T1000 (cell line): ENCODE measurements at places on chromosomes 5 and 9.

DNA sequence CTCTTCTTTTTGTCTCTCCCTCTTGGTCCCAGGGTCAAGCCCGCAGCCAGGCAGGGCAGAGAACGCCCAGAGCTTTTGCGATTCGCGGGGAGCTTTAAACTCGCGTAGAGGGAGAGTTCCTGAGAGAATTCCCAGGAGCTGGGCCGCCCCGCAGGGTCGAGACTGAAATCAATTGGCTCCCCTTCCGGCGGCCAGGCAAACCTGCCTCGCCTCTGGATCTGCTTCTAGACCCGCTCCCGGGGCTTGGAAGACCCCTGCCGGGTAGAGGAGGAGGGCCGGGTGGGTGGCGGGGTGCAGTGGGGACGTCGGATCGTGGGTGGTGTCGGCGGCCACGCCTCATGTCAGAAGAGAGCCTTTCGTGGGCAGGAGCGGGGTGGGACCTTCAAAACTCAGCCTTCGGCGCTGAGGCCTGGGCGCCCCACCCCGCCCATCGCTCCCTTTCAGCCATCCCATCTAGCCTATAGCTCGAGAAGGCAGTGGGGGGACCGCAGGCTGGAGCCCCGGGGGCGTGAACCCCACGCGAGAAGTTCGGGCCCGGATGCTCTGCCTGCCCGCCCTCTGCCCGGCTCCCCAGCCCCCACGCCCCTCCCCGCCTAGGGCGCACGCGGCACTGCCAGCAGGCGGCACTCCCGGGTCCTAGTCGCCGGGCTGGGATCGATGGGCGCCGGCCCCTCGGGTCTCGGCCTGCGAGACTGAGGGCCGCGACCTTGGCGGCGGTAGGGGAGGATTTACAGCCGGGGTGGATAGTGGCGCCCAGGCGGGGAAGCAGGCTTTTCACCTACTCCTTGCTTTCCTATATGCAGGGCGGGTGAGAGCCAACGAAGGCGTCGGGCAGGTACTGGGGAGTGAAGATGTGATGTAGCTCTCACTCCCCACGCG lies 6.1 kb downstream of the PRDM6 start:
- DNase-seq = no peak

GRCh38 chr5:168796000-168796399 lies 216.8 kb upstream of the PANK3 start:
- DNase-seq = no peak

DNA sequence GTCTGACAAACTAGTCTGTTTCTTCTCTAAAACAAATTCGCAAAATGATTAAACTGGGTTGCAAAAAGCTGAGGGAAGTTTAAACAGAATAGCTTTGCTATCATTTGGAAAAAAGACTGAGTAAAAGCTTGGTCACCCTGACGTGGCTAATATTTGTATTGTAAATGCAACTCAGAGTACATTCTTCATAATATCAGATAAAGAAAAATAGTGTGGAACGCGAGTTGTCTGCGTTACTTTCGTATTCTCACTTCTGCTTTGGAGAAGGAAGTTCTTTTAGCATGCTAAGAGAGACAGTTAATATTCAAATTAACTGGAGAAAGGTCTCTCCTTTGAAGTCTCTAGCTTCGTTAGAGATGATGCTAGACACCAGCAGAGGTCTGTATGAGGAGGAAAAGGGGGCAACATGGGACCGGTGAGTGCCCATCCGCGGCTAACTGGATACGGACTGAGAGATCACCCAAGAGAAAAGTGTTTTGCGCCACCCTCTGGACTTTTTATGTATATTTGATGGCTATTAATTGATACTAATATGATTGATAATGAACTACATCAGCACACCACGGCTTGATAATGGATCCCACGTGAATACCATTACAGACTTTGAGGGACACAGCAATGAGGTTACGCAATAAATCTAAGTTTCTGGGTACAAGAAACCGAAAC lies 2.9 kb upstream of the CNTRL start:
- DNase-seq = no peak

DNA sequence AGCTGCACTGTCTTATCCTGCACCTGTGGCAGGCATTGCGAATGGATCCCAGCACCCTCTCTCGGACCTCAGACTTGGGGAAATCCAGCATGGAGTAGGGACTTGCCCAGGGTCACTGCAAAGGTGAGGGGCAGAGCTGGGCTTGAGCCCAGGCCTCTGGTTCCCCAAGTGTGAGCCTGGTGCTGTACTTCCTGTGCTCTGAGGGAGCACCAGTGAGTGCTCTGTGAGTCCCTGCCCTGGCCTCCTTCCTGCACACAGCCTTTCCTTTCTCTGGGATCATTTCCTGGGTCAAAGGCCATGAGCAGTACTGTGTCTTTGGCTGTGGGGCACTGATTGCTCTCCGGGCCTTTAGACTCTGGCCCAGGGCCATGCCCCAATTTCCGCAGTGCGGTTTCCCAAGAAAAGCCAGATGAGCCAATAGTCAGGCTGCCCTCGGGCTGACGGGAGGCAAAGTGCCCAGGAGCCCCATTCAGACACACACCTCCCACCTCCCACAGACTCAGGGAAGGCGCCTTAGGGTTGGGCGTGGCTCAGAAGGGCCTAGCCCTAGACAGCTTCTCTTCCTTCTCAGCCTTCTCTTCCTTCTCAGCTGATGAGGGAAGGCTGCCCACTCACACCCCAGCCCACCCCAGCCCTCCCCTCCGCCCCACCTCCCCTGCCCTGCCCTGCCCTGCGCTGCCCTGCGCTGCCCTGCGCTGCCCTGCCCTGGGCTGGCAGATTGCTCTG lies 23.3 kb upstream of the TRIM14 start:
- no peak for DNase-seq

DNA sequence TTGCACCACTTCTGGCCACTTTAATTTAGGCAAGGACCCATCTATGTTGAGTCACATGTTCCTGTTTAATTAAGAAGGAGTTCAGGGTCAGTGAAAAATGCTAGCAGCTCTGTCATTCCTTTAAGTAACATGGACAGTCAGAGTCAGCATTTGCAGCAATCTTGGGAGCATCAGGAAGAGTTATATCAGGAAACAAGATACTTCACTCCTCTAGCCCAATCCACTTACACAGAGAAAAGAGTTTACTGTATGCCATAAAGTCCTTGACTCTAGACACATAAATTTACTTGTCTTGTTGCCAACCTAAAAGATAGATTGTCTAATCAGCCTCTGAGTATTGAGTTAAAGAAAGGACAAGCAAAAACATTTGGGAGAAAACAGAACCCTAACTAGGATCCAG lies 266.7 kb downstream of the PJA2 start:
- no peak for DNase-seq

- DNase-seq = no peak
Measured at GRCh38 chr5:139061856-139062255, 136.3 kb downstream of the SIL1 start.

DNA sequence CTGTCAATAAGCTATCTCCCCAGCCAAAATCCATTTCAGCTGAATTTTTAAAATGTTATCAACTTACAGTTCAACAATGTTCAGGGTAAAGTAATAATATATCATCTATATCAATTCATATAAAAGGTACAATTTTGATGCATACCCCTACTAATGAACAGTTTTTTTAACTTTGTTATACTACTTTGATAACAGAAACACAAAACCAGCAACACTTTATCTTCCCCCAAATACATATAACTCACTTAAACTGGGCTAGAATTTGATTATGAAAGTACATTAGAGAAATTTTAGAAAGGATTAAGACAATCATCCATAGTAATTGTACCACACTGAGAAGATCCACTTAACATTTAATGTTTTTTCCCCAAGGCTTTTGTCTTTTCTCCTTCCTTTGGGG lies 5.1 kb downstream of the CDO1 start:
- DNase-seq = no peak

DNA sequence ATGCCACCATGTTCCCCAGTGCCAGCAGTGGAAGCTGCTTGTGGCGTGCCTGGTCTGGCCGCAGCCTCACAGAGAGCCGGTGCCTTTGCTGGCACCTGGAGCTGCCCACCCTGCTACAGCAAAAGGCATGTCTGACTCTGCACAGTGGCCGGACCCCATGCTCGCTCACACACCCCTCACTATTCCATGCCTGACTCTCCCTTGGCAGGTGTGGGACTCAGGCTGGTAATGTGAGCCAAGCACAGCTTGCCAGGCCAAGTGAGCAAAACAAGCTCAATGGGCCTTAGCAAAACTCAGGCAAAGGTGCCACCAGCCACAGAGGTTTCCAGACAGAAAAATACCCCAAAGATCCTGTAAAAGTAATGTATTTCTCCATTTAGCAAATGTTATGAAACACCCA lies 15.5 kb downstream of the GNA14 start:
- no peak for DNase-seq

GRCh38 chr5:153807801-153808200 lies 230.9 kb downstream of the FAM114A2 start:
- no peak for DNase-seq

- DNase-seq = no peak
Measured at GRCh38 chr9:102911185-102911584, 83.9 kb upstream of the CYLC2 start.

DNA sequence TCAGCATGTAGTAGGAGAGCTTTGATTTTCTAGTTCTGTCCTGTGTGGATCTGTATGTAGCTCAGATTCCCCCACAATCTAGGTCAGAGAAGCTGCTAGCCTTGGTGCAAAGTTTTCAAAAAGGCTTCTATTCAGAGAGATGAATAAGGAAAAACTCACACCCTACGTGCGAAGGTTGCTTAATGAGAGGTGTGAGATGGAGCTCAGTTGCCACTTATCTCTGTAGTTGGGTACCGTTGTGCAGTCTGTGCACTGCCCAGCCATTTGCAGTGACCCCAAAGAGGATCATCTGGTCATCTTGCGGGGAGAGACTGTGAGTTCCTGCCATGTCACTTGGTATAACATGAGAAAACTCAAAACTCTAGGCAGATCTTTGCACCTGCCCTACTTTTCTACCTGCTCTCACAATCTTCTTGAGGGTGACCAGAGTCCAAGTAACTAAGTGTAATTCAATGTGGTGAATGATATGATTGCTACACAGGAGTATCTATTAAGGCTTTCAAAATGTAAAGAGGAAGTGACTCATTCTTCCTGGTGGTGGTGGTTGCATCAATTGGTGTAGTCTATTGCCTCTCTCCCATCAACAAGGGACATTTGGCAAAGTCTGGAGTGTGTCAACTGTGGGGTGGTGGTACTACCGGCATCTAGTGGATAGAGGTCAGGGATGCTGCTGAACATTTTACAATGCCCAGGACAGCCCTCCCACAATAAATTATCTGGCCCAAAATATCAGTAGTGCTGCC lies 65.2 kb downstream of the TMC1 start:
- DNase-seq = peak; percentile 11

- DNase-seq = no peak
Measured at GRCh38 chr9:128731093-128731492, 7.2 kb upstream of the ZDHHC12 start.

GRCh38 chr9:108972626-108973209 lies 38.5 kb downstream of the ABITRAM start:
- DNase-seq = no peak

DNA sequence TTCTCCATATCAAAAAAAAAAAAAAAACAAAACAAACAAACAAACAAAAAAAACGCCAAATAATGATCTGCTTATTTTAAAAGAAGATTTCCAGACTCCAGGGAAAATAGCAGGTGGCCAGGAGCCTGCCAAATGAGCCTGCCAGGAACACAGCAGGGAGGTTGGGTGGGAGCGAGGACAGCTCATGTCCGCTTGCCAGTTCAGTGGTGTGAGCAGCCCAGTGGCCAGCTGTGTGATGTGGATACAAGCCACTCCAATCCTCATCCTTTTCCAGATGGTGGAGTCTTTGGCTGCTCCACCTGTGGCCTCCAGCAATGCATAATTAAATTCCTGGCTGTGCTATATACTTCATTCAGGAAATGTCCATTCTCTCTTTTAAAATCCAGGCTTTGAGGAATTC lies 1025.1 kb upstream of the C9orf72 start:
- DNase-seq = no peak

GRCh38 chr5:141783005-141783946 lies 94.9 kb downstream of the PCDH1 start:
- no peak for DNase-seq

GRCh38 chr5:139635606-139636206 lies 12.4 kb upstream of the CXXC5 start:
- DNase-seq = peak; percentile 49

- no peak for DNase-seq
Measured at GRCh38 chr5:61811052-61811451, 479.0 kb downstream of the ZSWIM6 start.

DNA sequence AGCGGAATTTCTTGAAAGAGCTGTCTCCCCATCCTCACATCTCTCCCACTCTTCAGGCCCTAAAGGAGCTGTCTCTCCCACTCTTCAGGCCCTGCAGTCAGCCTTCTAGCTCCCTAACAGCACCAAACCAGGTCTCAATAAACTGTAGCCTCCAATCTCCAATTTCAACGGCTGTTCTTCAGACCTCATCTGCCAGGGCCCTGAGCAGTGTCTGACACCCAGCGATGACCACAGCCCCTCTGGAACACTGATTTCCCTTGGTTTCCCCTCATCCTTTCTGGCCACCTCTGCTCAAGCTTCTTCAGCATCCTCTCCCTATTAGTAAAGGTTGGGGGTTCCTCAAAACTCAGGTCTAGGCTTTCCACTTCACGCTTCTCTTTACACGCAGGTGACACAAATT lies 1.6 kb upstream of the P4HA2 start:
- no peak for DNase-seq

GRCh38 chr9:112078432-112078831 lies 96.7 kb downstream of the SUSD1 start:
- DNase-seq = no peak

- no peak for DNase-seq
Measured at GRCh38 chr5:132190161-132190817, 37.4 kb downstream of the P4HA2 start.

DNA sequence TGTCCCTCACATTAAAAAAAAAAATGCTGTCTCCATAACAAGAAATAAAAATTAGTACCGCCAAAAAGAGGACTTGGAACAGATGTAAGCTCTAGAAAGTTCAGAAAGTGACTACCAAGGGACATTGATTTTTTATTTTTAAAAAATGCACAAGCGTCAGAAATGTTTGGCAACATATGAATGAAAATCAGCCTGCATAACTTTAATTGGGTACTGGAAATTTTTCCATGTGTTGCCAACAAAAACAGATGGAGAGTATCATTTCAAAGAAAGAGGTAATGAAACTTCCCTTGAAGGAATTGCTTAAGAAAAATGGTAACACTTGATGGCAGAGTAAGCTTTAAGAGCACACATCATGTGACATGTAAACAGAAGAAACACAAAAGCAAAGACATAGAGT lies 47.2 kb downstream of the OR2K2 start:
- no peak for DNase-seq

GRCh38 chr5:820245-820644 lies 30.5 kb downstream of the ZDHHC11 start:
- DNase-seq = no peak

DNA sequence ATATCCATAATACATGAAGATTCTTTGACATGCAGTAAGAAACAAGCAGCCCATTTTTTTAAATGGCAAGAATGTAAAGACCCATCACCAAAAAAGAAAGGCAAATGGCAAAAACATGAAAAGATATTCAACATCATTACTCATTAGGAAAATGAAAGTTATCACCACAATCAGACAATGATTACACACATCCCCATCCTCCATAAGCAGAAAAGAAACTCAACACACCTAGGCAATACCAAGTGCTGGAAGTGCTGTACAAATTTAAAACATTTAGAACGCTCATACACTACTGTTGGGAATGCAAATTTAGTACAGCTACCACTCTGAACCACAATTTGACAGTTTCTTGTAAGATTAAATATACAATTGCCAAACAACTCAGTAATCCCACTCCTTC lies 466.7 kb downstream of the ACTL7B start:
- no peak for DNase-seq
